Stimulated activated CD4-positive, alpha-beta T cell treated with anti-CD3 and anti-CD28 coated beads, TNF-alpha, amount 100 ng/mL, for 1 hour (primary cell): ENCODE measurements at places on chromosomes 12 and 14.

- no peak for DNase-seq
These were observed 196.3 kb upstream of the PLEKHG7 start for GRCh38 chr12:92506460-92506859.

GRCh38 chr12:62278022-62278421 lies 17.8 kb downstream of the USP15 start:
- no peak for DNase-seq

DNA sequence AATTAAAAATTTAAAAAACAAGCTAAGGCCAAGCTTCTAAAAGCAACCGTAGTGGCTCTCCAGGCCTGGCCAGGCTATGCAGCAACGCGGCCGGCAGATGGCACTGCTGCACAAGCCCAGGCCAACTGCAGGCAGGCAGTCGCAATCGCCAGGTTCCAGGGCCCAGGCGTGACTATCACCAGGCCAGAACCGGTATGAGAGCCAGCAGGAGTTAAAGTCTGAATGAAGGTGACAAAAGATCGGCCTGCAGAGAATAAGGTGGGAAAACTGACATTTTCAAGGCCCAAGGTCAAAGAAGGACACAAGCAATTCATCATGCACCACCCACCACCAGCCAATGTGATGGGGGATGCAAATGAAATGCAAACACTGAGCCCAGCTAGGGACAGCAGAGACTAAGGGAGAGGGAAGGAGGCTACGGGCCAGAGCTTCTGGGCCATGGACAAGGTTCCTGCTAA lies 43.6 kb upstream of the ANO2 start:
- DNase-seq, result peak; percentile 15

GRCh38 chr12:131909081-131909751 lies 14.8 kb downstream of the ULK1 start:
- DNase-seq, result no peak

- no peak for DNase-seq
These were observed 304.7 kb downstream of the LRIG3 start for GRCh38 chr12:58615576-58615975.

DNA sequence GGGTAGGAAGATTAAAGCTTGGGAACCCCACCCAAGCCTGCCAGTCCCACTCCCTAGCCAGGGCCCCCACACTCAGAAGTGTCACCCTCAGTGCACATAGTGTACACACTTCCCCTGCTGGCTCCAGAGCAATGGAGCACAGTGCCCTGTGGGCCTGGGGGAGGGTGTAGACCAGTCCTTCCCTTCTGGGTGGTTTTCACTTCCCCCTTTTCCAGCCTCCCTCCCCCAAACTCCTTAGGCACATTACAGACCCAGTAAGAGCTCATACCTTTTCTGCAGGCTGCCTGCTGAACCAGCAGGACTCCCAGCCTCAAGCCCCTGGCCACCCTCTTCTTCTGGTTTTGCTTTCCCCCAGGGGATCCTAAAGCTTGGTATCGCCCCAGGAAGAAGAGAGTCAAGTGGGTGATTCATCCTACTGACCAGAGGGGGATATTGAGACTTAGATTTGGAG lies at the start of gene ZNF385A:
Gene ZNF385A (minus strand): TSS at position 143 of the 451 bp plus-strand sequence. CDS start 219 bp downstream, outside the sequence.
- no peak for DNase-seq

DNA sequence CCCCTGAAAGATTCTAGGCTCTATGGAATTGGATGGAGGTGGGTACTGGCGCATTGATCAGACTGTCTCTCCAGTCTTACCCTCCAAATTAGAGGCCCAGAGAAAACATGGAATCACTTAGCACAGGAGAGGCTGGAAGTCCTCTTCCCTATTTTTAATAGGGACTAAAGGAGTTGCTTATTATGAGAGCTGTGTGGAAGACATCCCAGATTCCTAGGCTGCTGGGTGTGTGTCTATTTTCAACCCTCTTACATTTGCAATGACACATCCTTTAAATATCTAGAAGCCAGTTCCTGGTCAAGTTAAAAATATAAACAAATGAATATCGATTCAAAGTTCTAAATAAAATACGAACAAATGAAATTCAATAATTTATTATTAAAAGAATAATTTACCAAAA lies 58.3 kb upstream of the ARID2 start:
- no peak for DNase-seq

GRCh38 chr14:101418601-101419000 lies 142.7 kb upstream of the DIO3 start:
- DNase-seq, result no peak

DNA sequence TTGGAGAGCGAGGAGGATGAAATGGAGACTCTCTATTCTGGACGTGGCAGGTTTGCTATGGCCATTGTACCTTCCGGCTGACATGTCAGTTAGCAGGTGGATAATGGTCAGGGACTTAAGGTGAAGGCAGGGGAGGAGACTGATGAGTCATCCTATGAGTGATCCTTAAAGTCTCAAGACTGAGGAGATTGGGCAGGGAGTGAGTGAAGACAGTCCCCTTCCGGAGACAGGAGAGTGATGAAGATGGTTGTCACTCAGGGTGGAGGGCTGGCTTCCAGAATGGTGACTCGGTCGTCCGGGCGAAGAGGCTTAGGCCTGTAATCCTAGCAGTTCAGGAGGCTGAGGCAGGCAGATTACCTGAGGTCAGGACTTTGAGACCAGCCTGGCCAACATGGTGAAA lies 49.8 kb upstream of the CCDC63 start:
- DNase-seq, result no peak

GRCh38 chr12:117187421-117187820 lies 2.8 kb downstream of the FBXO21 start:
- DNase-seq, result no peak

GRCh38 chr12:71721783-71722505 lies 32.7 kb upstream of the RAB21 start:
- DNase-seq, result no peak

DNA sequence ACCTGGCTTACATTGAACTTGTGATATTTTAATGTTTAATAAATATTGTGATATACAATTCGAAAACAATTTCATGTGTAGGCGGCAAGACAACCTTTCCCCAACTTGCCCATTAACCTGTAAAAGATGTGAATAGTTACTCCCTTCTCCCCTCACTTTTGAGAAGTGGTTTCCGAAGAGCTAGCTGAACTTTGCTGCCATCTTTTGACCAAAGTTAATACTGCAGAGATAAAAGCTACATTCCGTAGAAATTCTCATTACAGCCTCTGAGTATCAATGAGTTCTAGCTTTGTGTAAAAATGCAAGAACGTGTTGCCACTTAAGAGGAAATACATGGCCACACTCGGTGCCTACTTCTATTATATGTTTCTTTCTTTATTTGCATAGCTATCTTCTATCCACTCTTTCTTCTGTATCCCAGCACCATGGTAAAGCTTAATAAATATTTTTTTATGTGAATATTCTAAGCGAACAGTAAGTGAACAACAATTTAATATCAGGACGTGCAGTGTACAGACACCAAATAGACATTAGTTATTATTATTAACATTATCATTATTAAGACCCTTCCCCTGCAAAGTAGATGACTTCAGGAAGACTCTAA lies 105.1 kb upstream of the TMEM260 start:
- no peak for DNase-seq

GRCh38 chr12:57734591-57734990 lies 4.0 kb downstream of the AGAP2 start:
- DNase-seq, result no peak

DNA sequence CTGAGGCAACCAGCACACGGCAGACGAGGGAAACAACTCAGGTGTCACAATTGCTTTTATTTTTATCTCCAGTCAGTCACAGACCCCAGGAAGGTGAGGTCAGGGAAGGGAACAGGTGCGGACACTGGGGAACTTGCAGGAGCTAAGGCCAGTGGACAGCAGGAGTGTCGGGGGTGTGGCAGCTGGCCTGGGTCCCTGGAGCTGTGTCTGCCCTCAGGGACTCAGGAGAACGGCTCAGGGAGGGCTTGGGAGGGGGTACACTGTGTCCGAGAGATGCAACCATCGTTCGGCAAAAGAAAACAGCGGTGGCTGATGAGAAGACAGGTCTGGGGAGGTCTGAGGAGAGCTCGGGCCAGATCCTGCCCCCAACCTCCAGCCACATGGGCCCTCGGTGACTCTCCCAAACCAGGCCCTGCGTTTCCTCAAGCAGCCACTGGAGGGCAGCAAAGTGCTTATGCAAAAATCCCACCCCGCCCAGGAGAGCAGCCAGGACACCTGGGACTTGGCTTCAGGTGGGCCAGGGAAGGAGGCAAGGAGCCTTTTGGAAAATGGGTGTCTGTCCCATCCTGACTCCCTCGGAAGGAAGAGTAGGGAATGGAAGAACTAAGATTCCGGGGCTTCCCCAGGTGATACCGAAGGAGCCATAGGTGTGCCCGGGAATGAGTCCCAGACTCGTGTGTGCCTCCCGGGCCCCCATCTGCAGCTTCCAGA lies 24.1 kb upstream of the BCDIN3D start:
- DNase-seq, result peak; percentile 45

DNA sequence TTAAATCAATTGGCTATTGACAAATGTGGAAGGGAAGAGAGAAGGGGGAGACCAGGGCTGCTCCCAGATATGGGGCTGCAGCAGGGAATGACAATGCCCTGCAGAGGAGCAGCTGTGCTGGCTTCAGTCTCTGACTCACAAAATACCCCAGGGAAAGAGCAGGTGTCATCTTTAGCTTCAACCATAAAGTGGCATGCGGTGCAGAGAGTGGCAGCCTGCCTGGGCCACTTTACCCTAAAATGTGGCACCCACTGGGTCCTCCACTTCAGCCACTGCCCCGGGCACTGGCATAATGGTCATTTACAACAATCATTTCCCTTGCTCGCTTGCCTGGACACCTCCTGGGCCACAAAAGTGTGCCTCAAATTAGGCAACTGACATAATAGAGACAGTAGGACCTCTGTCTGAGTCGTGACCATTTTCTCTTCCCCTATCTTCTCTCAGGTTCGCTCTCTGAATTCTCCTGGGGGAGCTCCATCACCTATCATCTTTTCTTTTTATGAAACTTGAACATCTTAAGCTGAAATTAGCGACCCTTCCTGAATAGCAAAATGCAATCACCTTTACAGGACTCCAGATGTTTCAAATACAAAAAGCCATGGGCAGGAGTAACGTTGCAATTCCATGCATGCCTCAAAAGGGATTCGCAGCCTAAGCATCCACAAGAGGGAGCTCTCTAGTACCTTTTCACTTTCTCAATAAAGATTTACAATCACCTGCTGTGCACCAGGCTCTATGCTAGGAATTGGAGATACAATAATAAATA lies 179.9 kb upstream of the ATF7IP start:
- no peak for DNase-seq

GRCh38 chr12:21392384-21392783 lies 19.7 kb downstream of the IAPP start:
- DNase-seq, result no peak

DNA sequence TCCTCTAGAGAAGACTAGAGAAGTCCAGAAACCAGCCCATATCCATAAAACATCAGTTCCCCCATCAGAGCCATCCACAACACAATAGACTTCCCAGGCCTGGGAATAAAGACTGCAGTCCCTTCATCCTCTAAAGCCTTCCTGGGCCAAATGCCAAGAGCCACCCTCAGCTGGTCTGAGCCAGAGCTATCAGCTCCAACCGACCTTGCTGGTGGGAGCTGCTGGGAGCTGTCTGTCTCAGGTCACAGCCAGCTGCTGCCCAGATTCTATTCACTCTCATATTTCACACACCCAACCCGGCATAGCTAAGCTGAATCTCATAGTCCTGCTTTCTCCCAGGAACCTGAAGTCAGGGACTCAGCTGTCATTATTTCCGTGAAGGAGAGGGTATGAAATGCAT lies 10.9 kb upstream of the TFCP2 start:
- DNase-seq, result no peak

DNA sequence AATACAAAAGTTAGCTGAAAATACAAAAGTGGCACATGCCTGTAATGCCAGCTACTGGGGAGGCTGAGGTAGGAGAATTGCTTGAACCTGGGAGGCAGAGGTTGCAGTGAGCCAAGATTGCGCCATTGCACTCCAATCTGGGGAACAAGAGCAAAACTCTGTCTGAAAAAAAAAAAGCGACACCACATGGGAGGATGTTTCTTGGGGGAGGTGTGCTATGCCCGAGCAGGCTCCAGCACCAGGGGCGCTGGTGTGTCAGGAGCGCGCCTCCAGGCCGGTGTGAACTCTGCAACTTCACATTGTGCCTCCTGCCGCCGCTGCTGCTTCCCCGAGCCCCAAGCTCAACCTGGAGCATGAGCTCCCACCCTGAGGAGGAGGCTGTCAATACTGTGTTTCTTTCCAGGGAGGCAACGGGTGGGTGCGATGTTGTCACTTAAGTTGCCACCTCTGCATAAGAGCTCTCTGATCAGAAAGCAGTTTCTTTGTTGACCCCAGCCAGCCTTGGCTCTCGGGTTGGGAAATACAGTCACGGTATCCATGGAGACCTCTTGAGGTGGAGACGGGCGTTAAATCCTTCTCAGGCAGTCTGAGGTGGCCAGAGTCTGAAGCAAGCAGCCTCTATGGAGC lies 18.9 kb downstream of the DEGS2 start:
- no peak for DNase-seq

GRCh38 chr14:20569066-20569465 lies 8.2 kb upstream of the RNASE9 start:
- no peak for DNase-seq
